ENCODE measurements at places on chromosomes 13 and 19.
A peak's percentile ranks its signal among the peaks of the same experiment; 100 is the strongest.

- DNase-seq, result no peak
Observed at GRCh38 chr19:46717716-46718143, 816 bp upstream of the PRKD2 start.

DNA sequence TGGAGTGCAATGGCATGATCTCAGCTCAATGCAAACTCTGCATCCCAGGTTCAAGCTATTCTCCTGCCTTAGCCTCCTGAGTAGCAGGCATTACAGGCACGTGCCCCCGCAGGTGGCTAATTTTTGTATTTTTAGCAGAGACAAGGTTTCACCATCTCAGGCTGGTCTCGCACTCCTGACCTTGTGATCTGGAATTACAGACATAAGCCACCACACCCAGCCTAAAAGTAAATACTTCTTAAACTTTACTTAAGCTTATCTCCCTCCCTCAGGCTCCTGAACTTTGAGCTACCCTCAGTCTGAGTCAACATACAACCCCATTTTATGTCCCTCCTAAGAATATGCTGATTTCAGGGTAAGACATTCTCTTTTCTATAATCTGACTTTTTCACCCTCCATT, 66.1 kb downstream of the ZNF486 start:
- no peak for DNase-seq

DNA sequence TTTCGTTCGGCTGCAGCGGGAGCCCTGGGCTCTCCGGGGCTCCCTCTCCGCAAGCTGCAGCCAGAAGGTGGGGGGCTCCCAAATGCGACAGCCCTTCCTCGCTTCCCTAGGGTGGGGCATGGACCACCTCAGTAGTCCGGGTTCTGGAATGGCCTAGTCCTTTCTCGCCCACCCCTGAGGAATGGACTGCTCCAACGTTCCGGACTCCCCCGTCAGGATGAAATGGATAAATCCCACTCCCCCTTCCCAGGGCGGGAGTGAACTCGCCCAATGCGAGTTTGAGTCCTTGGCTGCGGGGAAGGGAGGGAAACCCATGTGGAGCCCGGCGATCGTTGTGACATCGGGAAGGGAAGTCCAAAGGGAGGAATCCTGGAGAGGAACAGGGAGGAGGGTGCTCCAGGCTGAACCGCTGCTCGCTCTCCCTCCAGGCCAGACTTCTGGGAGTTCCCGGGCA, 5.5 kb downstream of the HRC start:
- DNase-seq, result peak; percentile 42

DNA sequence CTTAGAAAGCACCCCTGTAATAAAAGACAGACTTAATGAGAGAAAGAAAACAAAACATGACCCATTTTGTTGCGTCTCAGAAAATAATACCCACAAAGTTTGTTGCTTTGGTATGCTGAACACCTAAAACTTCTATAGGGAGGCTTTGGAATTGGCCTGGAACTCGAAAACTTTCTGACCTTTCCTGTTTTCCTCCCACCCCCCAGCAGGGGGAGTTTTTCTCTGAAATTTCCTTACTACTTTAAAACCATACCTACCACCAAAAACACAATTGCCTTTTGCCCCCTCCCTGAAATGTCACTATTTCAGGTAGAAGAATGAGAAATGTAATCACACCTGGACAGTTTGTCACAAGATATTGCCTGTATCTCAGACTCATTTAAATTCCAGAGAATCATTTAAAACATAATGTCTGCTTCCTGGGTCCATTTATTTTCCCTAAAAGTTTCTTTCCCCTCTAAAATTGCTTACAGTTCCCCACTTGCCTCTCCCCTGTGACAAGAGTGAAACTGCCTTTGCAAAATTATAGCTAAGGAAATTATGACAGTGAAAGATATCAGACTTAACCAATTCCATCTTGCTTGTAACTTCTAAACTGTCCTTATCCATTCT, 2700.2 kb downstream of the PCDH9 start:
- peak; percentile 4 for DNase-seq

DNA sequence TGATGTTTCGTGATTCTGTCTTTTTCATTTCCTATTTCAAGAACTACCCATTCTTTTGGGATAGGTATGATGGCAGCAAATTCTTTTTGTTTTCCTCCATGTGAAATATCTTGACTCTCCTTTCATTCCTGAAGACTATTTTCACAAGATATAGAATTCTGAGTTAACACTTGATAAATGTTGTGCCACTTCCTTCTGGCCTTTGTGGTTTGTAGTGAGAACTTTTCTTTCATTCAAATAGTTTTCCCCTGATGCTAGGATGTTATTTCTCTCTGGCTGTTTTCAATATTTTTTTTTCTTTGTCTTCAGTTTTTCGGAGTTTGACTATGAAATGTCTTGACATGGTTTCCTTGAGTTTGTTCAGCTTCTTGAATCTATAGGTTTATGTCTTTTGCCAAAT, 8.3 kb upstream of the TUBGCP3 start:
- DNase-seq, result no peak

GRCh38 chr19:13053238-13053637, 49.4 kb downstream of the LYL1 start:
- no peak for DNase-seq

DNA sequence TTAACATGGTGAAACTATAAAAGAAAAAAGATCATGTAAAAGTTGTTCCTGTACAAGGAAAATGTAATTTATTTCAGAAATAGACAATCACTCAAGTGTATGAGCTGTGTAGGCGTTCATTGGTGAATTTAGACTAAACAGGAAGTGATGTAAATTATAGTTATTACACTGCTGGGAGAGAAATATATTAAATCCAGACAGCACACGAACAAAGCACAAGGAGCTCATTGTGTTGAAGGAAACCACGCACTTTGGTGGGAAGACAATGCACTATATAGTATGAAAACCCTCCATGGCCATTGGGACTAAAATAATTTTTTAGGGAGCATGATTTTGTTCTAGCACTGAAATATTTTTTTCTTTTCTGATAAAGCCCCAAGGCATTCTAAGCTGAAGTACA, 450.5 kb downstream of the KLF12 start:
- DNase-seq, result no peak

GRCh38 chr13:23160638-23161480, 19.9 kb upstream of the SGCG start:
- DNase-seq, result no peak

GRCh38 chr13:40660692-40661091, 5.7 kb downstream of the FOXO1 start:
- no peak for DNase-seq

- no peak for DNase-seq
Observed at GRCh38 chr13:25588336-25589060, 216.7 kb downstream of the ATP8A2 start.

DNA sequence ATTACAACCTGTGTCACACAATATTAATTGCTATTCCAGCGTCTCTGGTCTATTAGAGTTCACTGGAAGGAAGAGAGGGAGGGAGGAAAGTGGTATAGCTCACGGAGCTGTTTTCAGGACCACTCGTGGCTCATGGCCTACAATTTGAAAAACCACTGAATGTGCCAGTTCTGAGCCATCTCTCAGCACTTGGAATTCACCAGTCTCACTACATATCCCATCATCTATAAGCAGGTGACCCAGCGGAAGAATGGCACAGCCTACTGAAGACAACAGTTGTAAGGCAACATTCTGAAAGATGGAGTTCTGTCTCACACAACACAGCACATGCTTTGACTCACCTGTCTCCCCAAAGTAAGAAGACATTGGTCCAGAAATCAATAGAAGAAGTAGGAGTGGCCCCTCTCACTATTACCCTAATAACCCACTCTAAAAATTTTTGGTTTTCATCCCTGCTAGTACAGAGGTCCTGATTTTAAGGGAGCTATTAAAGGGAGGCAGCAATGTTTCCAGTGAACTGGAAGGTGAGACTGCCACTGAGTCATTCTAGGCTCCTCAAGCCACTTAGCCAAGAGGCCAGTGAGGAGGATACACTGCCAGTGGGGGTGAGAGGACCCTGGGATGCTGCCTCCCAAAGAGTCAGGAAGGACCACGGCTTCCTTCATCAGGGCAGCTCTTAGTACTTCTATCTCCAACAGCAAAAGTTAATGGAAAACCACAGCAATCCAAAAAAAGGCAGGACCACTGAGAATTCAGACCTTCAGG, 50.0 kb upstream of the DOCK9 start:
- DNase-seq, result no peak

GRCh38 chr19:17254636-17255035, 8.9 kb upstream of the NR2F6 start:
- DNase-seq, result no peak

GRCh38 chr13:33312150-33312860, 26.8 kb upstream of the STARD13 start:
- DNase-seq, result peak; percentile 2

- no peak for DNase-seq
Observed at GRCh38 chr19:18781885-18782527, 9.1 kb downstream of the COMP start.

GRCh38 chr19:1102407-1103131, 1.2 kb upstream of the GPX4 start:
- peak; percentile 95 for DNase-seq

DNA sequence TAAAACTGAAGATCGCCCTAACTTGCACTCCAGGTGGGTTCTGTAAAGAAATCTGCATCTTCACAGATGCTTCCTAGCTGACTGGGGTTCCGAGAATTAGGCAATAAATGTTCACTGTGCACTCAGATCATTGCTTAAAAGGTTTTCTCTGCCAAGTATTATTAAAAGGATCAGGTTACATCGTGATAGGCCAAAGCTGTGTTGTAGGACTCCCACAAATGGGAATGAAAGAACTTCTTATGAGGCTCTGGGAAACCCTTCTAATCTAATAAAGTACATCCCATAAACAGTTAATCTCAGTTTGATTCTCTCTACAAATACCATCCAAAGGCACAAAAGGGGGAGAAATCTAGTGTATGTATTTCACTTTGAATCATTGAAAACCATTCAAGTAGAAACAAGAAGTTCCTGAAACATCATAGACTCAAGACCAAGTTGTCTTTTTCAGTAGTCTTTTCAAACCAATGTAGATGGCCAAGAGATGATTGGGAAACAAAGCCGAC, 7.1 kb upstream of the POU4F1 start:
- no peak for DNase-seq

- DNase-seq, result no peak
Observed at GRCh38 chr13:21018220-21018619, 43.2 kb downstream of the LATS2 start.

DNA sequence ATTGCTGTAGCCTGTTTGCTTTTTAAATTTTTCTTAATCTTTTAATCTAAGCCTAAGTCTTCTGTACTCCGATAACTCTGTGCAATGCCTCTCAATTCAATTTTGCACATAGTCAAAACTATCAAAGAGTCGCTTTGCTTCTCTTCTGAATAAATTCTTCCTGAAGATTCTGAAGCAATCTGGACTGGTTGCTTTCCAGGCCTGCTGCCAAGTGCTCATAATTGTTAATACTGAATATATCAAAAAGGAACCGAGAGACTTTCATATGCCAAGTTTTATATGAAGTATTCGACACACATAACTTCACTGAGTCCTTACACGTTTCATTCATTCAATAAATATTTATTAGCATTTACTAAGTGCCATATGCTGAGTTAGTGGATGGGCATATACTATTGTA, 91.3 kb downstream of the EDNRB start:
- no peak for DNase-seq

DNA sequence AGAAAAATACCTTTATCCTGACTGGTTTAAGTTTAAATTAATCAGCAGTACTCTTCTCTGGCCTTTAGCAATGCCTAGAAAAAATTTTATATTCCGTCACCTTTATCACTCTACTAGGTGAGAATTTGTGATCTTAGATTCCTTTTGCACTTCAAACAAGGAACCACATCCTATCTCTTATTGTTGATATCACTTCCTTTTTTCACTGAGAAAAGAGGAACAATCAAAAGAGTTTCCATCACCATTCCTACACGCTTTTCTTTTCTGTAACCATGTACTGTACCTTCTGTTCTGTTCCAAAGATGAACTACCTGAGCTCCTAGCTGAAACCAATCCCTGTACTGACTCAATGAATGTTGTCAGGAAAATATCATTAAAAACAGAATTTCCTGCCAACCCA, 1379.0 kb upstream of the MIR17HG start:
- DNase-seq, result no peak

- DNase-seq, result peak; percentile 36
Observed at GRCh38 chr19:6753178-6754031, 13.8 kb downstream of the SH2D3A start.

- no peak for DNase-seq
Observed at GRCh38 chr13:52765611-52766390, 26.2 kb upstream of the CNMD start.

- DNase-seq, result peak; percentile 84
Observed at GRCh38 chr13:90414691-90415596, 932.5 kb upstream of the MIR17HG start.

DNA sequence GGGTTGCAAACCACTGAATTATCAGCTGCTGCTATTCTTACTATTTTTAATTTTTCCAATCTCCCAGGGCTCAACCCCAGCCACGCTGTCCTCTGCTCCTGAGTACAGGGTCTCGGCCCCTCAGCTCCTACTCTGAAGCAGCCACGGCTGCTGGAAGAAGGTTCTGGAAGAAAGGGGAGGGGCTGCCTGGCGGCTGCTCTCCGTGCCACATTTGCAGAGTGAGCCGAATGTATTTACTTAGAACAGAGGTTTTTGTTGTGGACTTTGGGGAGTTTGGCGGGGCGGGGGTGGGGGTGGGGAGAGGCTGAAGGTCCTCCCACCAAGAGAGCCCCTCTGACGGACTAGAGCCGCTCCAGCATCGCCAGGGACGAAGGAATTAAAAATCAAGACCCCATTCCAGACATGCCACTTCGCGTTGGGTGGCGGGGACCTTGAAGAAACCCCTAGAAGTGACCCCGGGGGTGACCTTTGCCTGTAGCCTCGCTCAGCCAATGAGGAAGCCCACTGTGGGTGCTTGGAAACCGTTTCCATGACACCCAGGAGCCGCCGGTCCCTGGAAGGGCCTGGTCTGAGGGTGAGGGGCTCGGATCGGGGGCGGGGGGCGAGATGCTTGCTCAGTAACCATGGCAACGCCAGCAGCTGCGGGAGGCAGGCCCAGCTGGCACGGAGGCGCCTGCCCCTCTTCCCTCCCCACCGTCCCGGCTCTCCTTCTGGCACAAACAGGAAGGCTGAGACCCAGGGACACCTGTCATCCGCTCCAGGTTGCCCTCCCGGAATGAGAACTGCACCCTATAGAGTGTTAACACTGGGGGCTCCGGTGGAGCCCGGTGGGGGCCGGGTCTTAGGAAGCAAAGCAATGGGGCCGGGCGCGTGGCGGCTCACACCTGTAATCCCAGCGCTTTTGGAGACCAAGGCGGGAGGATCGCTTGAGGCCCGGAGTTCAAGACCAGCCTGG, 54.2 kb upstream of the PTPRS start:
- DNase-seq, result no peak

- no peak for DNase-seq
Observed at GRCh38 chr13:29648760-29649159, 53.3 kb upstream of the SLC7A1 start.

DNA sequence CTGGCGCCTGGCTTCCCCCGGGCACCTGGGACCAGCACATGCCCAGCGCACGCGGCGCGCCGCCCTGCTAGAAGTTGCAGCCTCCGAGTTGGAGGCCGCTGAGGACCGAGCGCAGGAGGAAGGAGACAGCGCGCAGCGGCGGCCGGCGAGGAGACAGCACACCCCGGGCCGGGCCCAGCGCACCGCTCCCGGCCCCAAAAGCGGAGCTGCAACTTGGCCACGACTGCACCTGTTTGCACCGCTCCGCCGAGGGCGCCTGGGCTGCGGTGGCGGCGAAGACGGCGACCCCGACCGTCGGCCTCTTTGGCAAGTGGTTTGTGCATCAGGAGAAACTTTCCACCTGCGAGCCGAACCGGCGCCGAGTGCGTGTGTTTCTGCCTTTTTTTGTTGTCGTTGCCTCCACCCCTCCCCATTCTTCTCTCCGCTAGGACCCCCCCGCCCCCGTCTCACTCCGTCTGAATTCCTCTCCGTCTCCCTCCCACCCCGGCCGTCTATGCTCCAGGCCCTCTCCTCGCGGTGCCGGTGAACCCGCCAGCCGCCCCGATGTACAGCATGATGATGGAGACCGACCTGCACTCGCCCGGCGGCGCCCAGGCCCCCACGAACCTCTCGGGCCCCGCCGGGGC, at the start of gene SOX1:
Gene SOX1, plus strand, starts transcription at position 34 of the 626 bp plus-strand sequence. Its CDS starts 510 bp downstream, at position 544.
- DNase-seq, result no peak

Data from SW 1271 (cell line).